ENCODE measurements at places on chromosomes 4 and X.

DNA sequence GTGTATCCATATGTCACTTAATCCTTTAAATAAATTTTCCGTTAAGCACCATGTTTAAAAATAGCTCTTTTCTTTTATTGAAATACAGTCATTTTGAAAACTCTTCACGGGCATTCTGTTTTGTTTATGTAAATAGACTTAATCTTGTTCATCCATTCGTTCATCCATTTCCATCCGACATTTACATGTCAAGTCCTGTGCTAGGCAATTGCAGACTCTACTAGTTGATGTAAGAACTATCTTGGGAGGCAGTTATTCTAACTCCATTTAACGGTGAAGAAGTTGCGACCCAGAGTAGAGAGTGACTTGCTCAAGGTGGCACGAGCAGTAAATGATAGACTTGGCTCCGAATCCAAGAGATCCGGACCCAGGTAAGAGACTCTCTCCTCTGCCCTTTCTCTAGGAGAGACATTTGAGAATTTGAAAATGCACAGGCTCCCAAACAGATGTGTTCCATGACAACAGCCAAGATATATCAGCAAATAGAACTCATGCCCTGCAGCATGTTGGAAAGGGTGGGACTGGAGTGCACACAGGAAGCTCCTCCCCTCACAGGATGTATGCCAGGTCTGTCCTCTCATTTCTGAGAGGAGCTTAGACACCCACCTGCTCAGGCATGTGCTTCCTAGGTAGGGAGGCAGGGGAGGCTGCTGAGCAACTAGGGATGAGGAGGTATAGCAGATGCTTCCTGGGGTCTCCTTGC lies 64.5 kb downstream of the DRD5 start:
- no peak for DNase-seq

- no peak for DNase-seq
Measured at GRCh38 chrX:53412446-53412845, 10.0 kb downstream of the SMC1A start.

GRCh38 chr4:81930506-81931238 lies 443.1 kb downstream of the HNRNPD start:
- DNase-seq: no peak

DNA sequence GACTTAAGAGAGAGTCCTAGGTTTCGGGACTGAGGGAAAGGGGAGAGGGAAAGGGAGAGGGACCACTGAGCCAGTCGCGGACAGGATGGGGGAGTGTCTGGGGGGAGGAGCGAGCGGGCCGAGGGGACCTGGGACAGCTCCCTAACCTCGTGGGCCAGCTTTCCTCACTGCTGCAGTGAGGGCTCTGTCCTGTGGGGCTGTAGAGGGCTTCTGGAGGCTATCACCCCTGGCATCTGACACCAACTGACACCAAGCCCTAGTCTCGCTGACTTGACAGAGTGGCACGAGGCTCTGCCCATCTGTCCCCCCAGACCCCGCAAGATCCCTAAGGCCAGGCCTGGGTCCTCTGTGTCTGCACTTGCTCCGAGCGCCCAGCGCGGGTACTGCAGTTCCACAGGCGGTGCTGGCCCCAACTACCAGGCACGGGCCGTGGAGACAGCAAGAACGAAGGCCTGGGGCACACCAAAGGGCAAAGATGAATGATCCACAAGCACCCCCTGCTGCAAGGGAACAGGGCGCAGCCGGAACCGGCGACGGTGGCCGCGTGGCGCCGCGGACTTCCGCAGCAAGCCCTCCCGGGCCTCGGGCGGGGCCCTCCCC lies 465 bp downstream of the HAUS7 start:
- no peak for DNase-seq

DNA sequence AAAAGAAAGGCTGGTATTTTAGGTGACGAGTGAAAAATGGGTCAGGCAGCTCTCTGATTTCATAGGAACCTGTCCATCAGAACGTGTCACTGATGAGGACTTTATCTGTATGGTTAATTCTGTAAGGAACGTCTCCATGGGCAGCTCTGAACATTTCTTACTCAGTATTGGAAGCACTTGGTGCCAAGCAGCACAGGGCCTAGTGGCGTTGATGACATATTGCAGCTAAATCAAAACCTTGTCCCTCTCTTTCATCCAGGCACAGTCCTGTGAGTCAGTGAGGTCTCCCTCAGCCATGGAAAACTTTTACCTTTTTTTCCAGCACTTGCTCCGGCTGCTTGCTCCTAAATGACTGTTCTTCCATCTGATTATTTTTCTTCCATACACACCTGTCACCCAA lies 301.9 kb downstream of the DHX15 start:
- DNase-seq: no peak

DNA sequence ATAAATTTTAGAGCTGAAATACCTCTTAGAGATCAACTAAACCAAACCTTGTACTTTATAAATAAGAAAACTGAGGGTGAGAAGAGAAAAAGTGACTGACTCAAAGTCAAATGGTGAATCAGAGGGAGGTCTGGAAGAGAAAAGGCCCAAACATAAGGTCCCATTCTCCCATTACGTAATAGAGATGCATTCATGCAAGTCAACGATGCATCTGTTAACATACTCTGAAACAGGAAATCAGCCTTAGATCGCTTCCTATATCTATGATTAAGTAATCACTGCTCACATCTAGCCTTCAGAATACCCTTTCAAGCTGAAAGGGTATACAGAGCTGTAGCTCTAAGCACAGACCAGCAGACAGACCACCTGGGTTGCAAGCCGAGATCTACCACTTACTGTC lies 6.5 kb downstream of the RNF150 start:
- DNase-seq: no peak

- no peak for DNase-seq
Measured at GRCh38 chr4:168744021-168744420, 247.2 kb downstream of the PALLD start.

DNA sequence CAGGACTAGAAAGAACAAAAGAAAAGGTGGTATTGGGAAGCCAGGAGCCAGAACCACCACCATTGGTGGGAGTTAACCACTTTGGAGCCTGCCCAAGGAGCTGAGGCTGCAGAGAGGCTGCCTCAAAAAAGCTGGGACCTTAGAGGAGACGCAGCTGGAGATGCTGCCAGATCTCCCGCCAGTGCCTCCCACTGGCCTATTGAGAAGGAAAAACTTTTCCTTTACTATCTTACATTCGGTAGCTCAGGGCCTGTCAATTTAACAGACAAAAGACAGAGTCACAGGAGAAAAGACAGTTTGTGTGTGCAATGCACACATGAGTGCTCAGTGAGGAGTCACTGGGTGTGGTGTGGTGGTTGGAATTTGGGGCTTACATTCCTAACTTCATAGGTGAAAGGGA lies 52.4 kb upstream of the HPSE start:
- no peak for DNase-seq

GRCh38 chr4:84362896-84363655 lies 136.0 kb downstream of the NKX6-1 start:
- no peak for DNase-seq

DNA sequence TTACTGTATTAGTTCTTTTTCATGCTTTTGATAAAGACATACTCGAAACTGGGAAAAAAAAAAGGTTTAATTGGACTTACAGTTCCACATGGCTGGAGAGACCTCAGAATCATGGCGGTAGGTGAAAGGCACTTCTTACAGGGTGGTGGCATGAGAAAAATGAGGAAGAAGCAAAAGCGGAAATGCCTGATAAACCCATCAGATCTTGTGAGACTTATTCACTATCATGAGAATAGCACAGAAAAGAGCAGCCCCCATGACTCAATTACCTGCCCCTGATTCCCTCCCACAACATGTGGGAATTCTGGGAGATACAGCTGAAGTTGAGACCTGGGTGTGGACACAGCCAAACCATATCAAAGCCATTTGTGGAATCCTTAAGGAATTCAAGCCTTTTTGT lies 1238.9 kb downstream of the ADGRL3 start:
- no peak for DNase-seq

All from activated CD8-positive, alpha-beta memory T cell treated with anti-CD3 and anti-CD28 coated beads for 48 hours (primary cell).